ENCODE measurements at places on chromosomes 6 and 20.

- DNase-seq: no peak
These were observed 197.9 kb upstream of the FOXQ1 start for GRCh38 chr6:1113916-1114540.

GRCh38 chr6:90212274-90212673 lies 84.4 kb downstream of the BACH2 start:
- DNase-seq: no peak

- no peak for DNase-seq
These were observed 10.8 kb downstream of the HLA-DQB2 start for GRCh38 chr6:32752580-32752979.

GRCh38 chr20:3532089-3532615 lies 61.3 kb downstream of the ATRN start:
- no peak for DNase-seq

All from stimulated activated CD4-positive, alpha-beta T cell treated with anti-CD3 and anti-CD28 coated beads, Interleukin-15, amount 100 ng/mL, for 1 hour (primary cell).